Anterior cingulate cortex (tissue), 58 donors: ENCODE measurements at places on chromosomes 7 and 10.

GRCh38 chr7:17319164-17320101 is 21.0 kb downstream of the AHR start:
- DNase-seq, result no peak

- no peak for DNase-seq
These were observed 213.6 kb upstream of the HGF start for GRCh38 chr7:81983406-81983805.

- DNase-seq, result no peak
These were observed 15.5 kb downstream of the CARD11 start for GRCh38 chr7:3028071-3028757.

DNA sequence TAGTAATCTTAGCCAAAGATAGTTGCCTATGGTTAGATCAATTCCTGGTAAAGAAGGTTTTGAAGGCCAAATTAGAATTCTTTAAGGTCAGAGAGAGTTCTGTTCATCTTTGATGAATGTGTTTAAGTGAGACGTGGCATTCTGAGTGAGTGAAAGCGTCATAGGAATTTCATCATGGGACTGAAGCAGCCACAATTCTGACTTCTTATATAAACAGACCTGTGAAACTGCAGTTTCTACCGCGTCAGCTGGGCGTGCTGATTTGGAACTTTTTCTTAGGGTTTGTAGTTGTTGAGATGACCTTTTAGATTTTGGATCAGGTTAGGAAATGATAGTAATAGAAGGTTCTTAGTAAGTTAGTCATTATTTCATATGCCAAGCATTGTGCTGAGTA is 103.8 kb downstream of the CNNM2 start:
- DNase-seq, result no peak

DNA sequence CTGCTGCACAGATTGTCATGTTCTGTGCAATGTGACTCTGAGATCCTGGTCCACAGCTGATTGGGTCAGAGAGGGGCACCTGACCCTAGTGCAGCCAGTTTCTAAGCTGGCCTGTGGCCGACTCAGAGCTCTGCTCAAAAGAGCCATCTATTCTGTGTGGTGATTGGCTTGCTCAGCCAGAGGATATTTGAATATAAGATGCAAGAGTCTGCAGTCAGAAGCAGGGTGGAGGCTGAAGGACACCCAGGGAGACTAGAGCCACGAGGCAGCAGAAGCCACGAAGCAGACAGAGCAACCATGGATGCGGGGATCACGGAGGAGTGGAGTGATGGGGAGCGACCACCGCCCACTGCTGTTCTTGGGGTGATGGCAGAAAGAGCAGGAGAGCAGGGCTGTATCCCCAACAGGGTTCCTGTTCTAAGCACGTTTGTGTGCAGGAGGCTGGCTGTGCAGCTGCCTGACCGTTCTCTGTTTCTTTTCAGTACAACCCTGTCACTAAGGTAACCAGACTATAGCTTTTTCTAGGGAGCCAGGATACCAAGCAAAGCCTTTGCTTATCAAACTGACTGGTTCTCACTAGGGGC is 19.5 kb upstream of the RHEB start:
- peak; percentile 16 for DNase-seq

- no peak for DNase-seq
These were observed 8.9 kb downstream of the EEPD1 start for GRCh38 chr7:36161996-36162395.

DNA sequence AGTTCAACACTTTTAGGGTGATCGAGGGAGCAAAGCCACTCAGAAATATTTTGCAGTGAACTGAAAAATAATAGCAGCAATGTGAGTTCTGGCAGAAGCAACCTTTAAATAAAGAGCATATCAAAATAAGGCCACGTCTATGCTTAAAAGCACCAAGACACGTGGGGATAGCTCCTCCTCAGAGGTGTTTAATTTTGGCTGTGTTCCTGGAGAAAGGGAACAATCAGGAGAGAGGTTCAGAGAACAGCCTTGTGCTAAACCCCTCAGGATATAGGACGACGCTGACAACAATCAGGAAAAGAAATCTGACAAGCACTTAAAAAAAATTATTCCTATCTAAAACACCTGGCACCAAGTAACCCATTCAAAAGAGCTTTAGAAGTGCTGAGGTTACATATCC is 471.9 kb upstream of the CELF2 start:
- DNase-seq, result no peak

DNA sequence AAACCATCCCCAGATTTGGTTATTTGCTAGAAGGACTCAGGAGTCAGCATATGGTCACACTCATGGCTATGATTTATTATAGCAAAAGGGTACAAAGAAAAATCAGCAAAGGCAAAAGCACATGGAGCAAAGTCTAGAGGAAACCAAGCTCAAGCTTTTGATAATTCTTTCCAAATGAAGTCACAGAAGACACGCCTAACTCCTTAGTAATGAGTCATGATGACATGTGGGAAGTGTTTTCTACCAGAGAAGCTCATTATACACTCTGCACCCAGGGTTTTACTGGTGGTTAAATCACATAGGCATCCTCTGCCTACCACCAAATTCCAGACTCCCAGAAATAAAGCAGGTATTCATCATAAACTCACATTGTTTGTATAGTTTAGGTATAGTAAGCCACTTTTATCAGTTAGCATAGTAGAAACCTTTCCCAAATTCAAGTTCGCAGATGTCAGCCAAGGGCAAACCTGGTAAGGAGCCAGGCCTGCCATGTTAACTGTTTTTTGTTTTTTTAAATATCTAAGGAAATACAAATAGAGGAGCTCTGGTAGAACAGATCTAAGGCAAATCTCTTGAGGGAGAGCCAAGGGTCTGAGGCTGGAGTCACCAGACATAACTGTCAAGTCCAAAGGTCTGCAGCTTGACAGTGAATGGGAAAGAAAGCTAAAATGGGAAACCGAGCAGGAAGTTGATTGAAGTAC is 15.4 kb upstream of the HIBADH start:
- DNase-seq, result no peak

DNA sequence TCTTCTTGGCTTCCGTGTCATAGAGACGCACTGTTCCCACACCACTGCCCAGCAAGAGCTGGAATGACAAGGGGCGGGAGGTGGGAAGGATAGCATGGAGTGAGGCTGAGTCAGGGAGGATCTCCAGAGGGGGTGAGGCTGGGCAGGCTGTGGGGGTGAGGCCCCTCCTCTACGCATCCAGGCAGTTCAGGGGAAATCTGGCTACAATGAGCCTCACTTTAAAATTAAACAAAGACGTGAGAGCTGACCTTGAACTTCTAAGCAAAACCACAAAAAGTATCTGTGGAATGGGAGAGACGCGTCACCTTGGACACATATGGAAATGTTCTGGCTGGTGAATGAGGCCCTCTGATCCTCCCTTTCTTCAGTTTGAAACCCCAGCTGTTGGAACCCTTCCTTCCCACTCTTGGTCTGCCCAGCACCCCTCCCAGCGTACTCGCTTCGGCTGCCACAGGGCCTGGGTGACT is 17.7 kb downstream of the WDR91 start:
- DNase-seq, result no peak

- no peak for DNase-seq
These were observed 31.7 kb upstream of the RHOBTB1 start for GRCh38 chr10:60975716-60976115.

DNA sequence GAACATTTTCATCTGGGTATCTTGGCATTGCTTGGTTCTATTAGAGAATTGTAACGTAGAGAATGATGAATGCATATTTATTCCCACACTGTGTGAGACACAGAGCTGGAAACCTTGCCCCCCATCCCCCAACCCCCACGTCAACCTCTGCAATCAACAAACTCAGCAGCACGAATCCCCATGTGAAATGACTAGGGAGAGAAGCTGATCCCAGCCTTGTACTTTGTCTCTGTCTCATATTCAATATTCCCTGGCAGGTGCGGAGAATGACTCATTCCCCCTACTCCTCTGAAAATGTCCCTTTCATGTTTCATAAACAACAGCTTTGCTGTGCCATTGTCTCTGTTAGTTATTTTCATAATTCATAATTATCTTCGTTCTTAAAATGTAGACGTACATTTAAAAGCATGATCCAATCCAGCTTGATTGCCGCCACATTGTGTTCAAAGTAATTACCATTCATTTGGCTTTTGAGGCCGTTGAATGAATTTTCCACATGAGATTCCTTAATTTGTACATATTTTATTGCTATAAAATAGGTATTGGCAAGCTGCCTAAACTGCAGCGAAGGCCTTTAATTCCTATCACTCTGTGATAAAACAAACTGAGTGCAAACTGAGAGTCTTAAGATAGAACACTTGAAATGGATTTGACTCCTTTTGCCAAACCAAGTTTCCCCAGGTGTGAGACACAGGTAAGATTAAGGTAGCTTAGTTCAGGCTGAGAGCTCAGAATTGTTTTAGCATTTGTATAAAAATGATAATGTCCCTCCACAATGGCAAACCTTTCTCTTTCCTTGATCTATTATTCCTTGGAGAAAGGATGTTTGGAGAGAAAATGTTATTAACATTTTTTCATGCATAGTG is 920.2 kb downstream of the TYW1 start:
- no peak for DNase-seq

GRCh38 chr10:96541921-96542320 is 28.2 kb upstream of the TLL2 start:
- no peak for DNase-seq

DNA sequence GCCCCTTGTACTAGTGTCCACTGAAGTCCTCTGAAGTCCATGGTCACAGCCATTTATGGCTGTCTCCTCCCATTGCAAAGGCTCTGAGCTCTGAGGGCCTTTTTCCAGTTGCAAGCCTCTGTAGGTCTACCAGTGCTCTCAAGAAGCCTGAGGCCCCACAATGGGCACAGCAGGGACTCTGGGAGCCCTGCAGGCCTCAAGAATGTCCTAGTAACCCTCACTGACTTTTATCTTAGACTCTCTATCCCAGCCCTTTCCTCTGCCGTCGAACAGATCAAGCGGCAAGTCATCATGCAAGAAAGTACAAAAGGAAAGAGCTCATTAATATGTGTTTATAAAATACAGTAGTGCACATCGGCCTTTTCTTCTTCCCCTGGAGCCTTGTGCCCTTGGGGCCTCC is 23.4 kb downstream of the VWA2 start:
- no peak for DNase-seq
